Nephron progenitor cell (in vitro differentiated cells): ENCODE measurements at places on chromosomes 12 and 14.
A peak's percentile ranks its signal among the peaks of the same experiment; 100 is the strongest.

GRCh38 chr12:59708484-59708883, 112.7 kb downstream of the SLC16A7 start:
- DNase-seq: no peak

- DNase-seq: peak; percentile 57
Observed at GRCh38 chr12:121799156-121799841, 4.5 kb upstream of the SETD1B start.

GRCh38 chr12:51388069-51388799, 3.0 kb downstream of the GALNT6 start:
- DNase-seq: no peak

DNA sequence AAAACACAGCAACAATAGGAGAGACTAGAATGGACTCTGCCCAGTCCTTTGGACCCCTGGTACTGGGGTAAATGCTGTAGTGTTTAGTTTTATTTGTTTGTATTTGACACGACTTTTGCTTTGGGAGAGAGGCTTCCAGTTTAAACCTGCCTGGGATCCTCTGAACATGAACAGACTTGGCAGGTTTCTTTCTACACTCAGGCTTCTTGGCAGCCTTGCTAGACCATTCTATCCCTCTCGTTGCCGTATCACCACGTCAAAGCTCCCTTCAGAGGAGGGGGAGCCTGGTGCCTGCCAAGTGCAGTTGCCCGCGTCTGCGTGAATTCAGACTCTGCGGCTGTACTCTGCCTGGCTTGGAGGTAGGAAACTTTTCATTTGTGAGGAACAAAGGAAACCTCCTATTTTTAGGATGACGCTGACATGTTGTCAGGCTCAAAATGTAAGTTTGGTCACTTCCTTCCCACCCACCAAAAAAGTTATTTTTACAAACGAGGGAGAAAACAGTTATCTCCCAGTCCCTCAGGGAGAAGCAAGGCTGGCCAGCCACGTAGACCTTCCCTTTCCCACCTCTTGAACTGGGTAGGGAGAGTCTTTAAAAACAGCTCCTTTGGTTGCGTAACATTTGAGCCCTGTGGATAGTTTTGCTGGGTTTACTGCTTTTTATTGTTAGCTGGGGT, 25.9 kb downstream of the CD9 start:
- no peak for DNase-seq

DNA sequence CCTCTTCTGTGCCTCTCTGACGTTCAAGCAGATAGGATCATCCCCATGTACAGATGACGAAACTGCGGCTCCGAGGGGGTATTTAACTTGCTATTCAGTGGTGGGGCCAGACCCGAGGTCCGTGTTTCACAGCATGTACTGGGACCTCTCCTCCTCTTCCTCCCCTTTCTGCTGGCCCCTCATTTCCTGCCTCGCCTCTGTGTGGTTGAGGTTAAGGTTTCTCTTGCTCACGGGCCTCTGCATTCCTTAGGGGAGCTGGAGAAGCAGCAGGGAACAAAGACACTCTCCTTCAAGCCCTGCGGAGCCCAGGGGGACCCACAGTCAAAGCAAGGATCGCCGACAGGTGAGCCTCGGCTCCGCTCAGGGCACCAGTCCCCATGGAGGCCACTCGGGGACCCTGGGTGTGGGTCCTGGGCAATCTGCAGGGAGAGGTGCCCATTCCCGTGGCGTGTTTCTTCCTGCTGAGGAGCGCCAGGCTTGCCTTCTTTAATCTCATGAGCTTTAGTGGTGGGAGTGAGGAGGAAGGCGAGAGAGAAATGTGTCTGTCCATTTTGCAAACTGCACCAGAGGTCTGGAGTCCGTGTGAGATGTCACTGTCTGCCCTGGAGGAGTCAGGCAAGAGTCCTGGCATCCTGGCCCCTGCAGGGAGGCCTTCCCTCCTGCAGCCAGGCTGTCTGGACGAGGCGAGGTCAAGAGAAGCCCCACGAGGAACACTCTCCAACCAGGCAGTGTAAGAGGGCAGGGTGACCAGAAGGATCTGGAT, 45.0 kb downstream of the SLC6A12 start:
- no peak for DNase-seq

DNA sequence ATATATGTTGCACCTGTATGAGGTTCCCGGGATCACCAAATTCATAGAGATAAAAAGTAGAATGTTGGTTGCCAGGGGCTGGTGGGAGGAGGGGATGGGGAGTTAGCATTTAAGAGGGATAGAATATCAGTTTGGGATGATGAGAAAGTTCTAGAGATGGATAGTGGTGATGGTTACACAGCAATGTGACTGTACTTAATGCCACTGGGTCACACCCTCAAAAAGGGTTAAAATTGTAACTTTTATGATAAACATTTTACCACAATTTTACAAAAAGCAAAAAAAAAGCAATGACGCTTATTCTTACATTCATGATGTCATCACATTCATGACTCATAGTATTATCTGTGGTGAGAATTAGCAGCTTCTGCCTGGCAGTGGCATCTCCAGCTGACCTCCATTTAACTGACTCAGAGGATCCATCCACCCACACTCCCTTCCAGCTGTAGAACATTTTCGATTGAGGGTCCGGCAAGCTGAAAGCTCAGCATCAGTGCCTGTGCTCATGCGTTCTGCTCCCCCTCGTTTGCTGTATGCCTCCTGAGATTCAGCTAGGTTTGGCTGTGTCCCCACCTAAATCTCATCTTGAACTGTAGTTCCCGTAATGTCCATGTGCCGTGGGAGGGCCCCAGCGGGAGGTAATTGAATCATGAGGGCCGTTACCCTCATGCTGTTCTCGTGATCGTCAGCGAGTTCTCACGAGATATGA, 64.8 kb upstream of the TMEM260 start:
- no peak for DNase-seq

- no peak for DNase-seq
Observed at GRCh38 chr14:105117257-105117646, 51.3 kb downstream of the JAG2 start.

DNA sequence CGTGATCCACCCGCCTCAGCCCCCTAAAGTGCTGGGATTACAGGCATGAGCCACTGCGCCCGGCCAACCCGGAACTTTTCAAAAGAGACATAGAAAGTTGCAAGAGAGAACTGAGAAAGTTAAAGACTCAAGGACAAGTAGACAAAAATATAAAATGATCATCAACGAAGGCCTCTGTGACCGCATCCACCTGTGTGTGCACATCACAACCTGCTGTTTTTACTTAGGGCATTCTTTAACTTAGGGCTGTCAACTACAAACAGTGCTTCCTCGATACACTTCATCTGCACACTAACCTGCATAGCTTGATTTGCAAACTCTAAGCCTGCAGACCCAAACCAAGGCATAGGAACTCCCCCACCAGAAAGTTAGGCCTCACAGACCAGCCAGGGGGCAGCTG, 14.8 kb downstream of the P2RX2 start:
- no peak for DNase-seq

- DNase-seq: no peak
Observed at GRCh38 chr12:17169726-17170471, 563.9 kb upstream of the LMO3 start.

GRCh38 chr12:71799106-71799505, 40.5 kb upstream of the TBC1D15 start:
- DNase-seq: no peak
